SK-MEL-5 (cell line): ENCODE measurements at places on chromosomes 3 and 15.

DNA sequence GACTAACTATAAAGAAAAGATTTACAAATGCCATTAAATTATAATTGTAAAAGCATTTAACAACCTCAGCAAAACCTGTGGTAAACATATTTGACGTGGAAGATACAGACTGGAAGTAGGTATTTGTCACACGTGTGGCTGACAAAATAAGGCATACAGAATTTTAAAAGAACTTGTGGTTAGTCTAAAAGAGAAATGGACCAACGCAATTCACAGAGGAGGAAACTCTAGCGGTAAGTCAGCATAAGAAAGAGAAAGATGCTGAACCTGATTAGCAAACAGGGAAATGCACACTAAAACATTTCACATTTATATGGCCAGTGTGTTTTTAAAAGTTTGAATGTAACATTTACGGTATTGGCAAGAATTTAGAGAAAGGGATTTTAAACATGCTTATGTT lies 35.3 kb downstream of the KCNH8 start:
- DNase-seq = no peak

GRCh38 chr15:78679089-78679511 lies 38.1 kb upstream of the CHRNB4 start:
- DNase-seq = no peak

- no peak for DNase-seq
Measured at GRCh38 chr15:38624244-38625205, 59.9 kb upstream of the RASGRP1 start.

GRCh38 chr15:99090938-99091337 lies 13.9 kb upstream of the SYNM start:
- DNase-seq = no peak

DNA sequence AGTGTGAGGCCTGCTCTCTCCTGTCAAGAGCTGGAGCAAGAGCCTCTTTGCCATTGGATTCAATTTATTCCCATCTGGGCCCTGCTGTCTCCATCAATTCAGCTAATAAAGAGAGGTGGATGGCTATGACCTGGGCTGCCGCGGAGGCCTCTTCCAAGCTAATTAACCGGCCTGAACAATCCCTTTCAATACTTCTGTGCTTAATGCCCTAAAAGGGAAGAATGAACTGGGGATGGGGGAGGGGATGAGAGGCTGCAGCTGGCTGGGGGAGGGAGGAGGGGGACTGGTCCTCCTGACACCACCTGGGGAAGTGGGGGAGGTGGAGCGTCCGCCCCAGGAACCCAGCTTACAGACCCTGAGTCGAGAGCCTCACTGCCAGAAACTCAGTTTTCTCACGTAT lies 33.4 kb upstream of the PRR23E start:
- no peak for DNase-seq

DNA sequence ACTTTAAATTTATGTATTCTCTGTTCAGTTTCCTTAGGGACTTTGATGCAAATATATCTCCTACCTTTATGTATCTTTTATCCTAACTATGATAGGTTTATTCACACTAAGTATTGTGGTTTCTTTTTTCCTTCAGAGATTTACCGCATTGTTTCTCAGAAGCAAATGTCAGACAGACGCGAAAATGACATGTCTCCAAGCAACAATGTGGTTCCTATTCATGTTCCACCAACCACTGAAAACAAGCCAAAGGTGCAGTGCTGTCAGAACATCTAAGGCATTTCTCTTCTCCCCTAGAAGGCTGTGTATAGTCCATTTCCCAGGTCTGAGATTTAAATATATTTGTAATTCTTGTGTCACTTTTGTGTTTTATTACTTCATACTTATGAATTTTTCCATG lies 18.3 kb downstream of the RAB11A start:
- no peak for DNase-seq

DNA sequence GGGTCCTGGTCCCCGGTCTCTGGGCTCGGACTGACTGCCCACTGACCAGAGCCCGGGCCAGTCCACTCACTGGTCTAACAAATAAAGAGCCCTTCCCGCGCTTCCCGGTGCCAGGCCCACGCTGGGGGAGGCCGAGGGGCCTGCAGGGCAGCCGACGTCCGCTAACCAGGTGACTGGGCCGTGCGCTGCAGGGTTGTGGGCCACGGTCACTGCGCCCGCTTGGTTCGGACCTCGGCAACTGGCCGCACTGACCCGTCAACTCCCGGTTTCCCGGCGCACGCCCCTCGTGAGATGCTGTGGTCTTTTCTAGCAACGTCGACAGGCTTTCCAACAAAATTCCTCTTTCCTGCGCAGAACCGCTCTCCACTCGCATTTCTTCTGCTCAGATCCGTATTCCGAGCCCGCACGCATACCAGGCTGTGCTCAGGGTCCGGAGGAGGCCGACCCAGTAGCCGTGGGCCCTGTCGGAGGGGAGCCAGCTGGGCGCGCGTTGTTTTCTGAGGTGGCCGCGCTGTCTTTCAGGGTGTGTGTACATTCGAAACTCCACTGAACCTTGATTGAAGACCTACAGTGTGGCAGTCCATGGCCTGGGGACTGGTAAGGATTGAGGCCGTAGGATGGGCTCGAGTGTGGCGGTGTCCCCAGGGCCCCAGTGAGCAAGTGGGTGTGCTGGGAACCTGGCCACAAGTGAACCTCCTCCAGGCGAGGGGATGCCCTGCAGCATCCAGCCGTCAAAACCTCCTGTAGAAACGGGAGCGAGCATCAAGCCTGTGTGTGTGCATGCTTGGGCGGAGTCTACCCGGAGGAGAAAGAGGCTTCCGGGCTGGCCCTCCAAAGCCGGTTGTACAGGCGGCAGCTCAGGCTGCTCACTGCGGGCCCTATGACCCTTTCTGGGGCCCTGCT lies 875 bp upstream of the NT5DC2 start:
- no peak for DNase-seq

GRCh38 chr15:55481842-55482241 lies 26.2 kb downstream of the DNAAF4 start:
- no peak for DNase-seq

- DNase-seq = no peak
Measured at GRCh38 chr3:100984308-100984707, 8.9 kb downstream of the ABI3BP start.

DNA sequence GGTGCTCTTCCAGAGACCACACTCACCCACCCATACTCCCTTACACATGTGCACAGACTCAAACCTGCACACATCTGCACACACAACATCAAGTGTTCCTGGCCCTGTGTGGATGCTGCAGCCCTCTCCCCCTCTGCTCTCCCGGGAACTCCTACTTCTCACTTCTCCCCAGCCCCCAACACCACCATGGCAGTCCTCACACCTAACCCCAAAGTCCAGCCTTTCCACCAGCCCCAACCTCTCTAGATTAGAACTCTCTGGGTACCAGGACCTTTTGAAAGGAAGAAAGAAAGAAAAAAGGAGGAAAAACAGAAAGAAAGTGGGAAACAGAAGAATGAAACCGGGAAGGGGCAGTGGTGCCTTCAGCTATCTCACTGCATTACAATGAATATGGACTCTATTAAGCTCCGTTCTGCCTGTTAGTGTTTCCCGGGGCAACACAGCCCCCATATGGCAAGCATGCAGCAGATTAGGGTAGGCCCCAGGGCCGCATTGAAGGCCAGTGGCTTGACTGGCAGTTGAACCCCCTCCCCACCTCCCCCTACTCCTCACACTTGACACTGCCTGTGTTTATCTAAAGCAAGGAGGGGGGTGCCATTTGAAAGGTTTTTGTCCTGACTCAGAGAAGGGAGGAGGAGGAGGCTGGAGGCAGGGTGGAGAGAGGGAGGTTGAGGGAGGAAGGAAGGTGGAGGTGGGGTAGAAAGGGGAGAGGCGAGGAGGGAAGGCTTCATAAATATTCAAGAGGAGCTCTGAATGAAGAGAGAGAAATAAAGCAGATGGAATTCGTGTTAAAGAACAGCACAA lies 30.1 kb downstream of the BOC start:
- DNase-seq = no peak

- no peak for DNase-seq
Measured at GRCh38 chr3:135224815-135225362, 429.8 kb downstream of the EPHB1 start.

- no peak for DNase-seq
Measured at GRCh38 chr3:25429361-25430286, 1.6 kb downstream of the RARB start.

GRCh38 chr15:39530480-39531342 lies 50.2 kb upstream of the THBS1 start:
- no peak for DNase-seq
